Left ventricle myocardium inferior (tissue), 1 donor: ENCODE measurements at places on chromosomes 12 and 14. TPM values are rescaled to one million over a fixed set of nuclear protein-coding genes. Genes with fewer than 3 reads are reported as not detected.

The PDZRN4 gene
- total RNA-seq = 0.14 TPM

The TSHR gene
- total RNA-seq = not detected

The CLEC4D gene
- not detected for total RNA-seq

The MYF6 gene
- not detected for total RNA-seq

The LRCOL1 gene
- total RNA-seq = not detected

The NUAK1 gene
- 42.1 TPM for total RNA-seq

The PRH2 gene
- not detected for total RNA-seq

The CPM gene
- 6.3 TPM for total RNA-seq

The ACADS gene
- 93.8 TPM for total RNA-seq

The MYF5 gene
- total RNA-seq = not detected

The C12orf76 gene
- 5.4 TPM for total RNA-seq

The AHNAK2 gene
- 2.5 TPM for total RNA-seq

The SRRM4 gene
- total RNA-seq = 0.19 TPM

The TBC1D30 gene
- total RNA-seq = 0.77 TPM

The UNC119B gene
- 11.5 TPM for total RNA-seq

The PRICKLE1 gene
- 20.9 TPM for total RNA-seq

The PROX2 gene
- total RNA-seq = not detected

The TAS2R42 gene
- not detected for total RNA-seq

The PKP2 gene
- 428 TPM for total RNA-seq

The MANSC4 gene
- not detected for total RNA-seq

The RTN1 gene
- total RNA-seq = 0.80 TPM

The TRHDE gene
- total RNA-seq = 0.96 TPM

The BICDL1 gene
- total RNA-seq = 0.08 TPM

The CRACR2A gene
- total RNA-seq = 7.6 TPM

The TIMELESS gene
- 2.2 TPM for total RNA-seq

The CHGA gene
- not detected for total RNA-seq

The CDH24 gene
- total RNA-seq = 2.1 TPM

The AMDHD1 gene
- 0.47 TPM for total RNA-seq

The LRIG3 gene
- total RNA-seq = 4.5 TPM

The KRT78 gene
- not detected for total RNA-seq

The SLC39A5 gene
- total RNA-seq = not detected

The CBX5 gene
- 44.1 TPM for total RNA-seq

The CLEC7A gene
- 1.3 TPM for total RNA-seq

The FGF23 gene
- total RNA-seq = not detected

The CD9 gene
- total RNA-seq = 55.5 TPM

The DLK1 gene
- total RNA-seq = 2.8 TPM

The POTEM gene
- total RNA-seq = not detected

The SOCS4 gene
- 18.1 TPM for total RNA-seq

The CFAP251 gene
- total RNA-seq = 0.91 TPM

The CLEC2A gene
- not detected for total RNA-seq

The TC2N gene
- 4.1 TPM for total RNA-seq

The AMHR2 gene
- total RNA-seq = 0.36 TPM

The SLC35E3 gene
- 5.1 TPM for total RNA-seq

The PIANP gene
- total RNA-seq = 0.41 TPM

The KRT82 gene
- not detected for total RNA-seq

The TRPV4 gene
- total RNA-seq = 0.33 TPM

The POLE gene
- total RNA-seq = 9.0 TPM

The SLC25A47 gene
- not detected for total RNA-seq
